ENCODE measurements at places on chromosomes 16 and 17.

- DNase-seq: no peak
Observed at GRCh38 chr17:37802712-37803416, 58.0 kb upstream of the HNF1B start.

DNA sequence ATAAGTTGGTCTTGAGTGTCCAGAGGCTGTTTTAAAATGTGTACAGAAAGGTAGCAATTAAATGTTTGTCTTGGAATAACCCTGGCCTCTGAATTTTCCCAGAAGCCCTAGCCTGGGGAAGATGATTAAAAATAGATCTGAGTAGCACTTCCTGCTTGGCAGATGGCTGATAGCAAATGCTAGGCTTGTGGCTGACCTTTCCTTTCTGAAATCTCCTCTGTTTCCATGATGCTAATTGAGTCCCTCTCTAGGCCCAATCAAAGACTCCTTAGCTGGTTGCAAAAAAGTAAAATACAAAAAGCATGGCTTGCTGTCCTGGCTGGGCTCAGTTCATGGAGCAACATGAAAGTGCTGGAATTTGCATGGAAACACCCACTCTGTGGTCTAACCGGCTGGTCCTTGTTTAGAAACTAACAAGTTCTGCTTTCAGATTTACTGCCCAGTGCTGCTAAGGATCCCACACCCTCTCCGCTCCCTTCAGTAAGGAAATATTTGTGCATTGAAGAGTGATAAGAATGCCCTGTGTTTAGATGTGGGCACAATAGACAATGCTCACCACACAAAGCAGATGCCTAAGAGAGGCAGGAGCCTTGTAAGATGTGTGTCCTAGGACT lies 40.8 kb downstream of the YPEL2 start:
- no peak for DNase-seq

- no peak for DNase-seq
Observed at GRCh38 chr16:8644211-8645140, 23.0 kb downstream of the METTL22 start.

- DNase-seq: no peak
Observed at GRCh38 chr16:56886826-56887225, 21.8 kb downstream of the SLC12A3 start.

DNA sequence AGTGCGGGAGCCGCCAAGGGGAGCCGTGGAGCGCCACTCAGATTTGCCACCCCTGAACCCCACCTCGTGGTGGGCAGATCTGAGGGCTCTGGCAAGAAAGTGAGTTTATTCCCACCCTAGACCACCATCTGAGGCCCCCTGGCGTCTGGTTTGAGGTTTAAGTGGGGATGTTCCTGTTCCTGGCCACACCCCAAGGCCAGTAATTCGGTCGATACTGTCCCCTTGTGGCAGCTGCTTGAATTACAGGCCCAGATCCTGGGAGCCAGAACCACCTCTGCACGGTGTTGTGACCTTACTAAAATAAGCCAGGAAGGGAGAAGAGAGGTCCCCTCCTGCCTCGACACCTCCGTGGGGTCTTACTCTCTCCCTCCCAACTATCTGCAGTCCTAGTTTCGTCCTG lies 3.3 kb upstream of the LAT start:
- DNase-seq: no peak

DNA sequence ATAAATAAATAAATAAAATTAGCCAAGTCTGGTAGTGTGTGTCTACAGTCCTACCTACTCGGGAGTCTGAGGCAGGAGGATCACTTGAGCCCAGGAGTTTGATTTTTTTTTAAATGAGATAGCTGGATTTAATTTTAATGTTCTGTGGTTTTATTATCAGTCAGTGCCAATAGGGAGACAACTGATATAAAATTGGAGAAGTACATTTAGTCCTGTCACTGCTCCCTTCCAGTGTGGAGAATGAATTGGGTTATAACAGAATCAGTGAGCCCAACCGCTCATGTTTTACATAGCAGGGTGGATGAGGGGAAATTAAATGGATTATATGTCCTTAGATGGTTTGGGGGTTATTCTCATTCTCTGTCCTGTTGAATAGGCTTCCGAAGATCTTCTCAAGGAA lies 6.2 kb downstream of the NME1 start:
- no peak for DNase-seq

DNA sequence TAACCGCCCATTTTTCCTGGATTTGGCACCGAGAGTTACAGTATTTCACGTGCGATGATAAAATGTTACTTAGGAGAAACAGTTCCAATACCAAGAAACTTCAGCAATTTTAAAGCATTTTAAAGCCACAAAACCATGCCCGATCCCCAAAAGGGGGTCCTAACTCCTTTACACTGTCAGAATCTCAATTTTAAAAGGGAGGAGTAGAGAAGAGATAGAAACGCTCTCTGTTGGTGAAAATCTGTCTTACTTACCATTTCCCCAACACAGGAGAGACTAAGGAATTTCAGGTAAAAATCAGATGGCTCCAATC lies 526 bp upstream of the RNASEK start:
- no peak for DNase-seq

- no peak for DNase-seq
Observed at GRCh38 chr17:69431835-69432234, 17.3 kb downstream of the MAP2K6 start.

DNA sequence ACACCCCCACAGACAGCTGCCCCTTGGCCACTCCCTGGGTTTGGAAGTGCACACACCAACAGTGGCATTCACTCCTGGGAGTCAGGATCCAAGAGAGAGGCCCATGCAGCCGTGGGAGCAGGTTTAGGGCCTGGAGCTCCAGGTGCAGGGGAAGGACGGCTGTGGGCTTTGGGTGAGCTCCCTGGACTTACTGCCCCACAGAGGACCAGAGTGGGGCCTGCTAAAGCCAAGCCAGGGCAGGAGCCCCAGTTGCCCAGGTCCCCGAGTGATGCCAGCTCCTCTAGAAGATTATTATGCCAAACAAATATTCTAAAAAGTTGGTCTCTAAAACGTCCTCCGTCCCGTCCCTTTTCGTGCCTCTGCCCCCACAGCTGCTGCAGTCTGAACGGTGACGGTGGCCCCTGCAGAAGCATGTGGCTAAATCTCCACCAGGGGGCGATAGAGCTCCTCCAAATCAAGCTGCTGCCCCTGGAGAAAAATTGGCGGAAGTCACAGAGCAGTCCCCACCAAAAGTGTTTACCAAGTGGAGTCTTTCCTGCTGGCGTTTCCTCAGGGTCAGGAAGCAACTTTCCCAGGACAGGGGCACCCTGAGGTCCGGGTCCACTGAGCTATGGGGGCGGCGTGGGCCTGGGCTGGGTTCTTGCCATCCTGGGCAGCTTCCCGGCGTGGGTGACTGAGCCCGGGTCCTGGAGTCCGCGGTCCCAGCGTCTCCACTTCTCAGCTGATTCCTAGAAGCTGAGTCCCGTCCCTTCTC lies 4.2 kb downstream of the ARMC7 start:
- DNase-seq: peak; percentile 87

DNA sequence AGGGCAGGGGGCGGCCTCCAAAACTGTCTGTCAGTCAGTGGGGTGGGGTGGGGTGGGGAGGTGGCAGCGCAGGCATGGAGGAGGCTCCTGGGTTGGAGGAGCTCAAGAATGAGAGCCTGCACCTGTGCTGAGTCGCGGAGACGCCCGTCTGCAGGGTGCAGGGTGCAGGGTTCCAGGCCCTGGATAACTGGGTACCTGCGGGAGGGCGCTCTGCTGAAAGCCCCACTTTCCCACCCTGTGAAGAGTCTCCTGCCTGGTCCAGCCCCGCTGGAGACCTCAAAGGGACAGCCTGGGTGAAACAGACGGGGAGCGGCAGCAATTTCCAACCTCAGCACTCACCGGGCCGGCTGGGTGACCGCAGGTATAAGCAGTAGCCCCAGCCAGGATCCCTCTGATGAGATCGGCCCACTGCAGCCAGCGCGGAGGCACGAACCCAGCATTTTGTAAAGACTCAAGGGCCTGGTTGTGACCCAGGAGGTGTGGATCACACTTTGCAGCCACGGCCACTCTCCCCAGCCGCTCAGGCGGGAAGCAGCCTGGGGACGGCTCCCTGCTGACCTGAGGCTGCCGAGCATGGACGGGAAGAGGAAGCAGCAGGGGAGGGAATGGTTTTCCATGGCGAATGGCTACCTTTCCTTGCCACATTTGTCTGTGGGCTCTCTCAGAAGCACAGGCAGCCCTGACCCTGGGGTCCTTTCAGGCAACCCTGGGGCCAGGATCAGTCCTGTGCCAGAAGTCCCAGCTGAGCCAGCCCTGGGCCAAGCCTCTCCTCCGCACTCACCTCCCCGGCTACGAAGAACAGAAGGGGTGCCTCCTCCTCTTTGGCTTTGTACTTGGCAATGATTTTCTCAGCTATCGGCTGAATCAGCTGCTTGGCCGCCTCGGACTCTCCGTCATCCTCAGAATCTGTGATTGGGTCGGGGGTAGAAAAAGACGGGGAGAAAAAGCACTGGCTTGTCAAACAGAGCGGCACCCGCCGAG lies 21.0 kb downstream of the MRM3 start:
- no peak for DNase-seq

DNA sequence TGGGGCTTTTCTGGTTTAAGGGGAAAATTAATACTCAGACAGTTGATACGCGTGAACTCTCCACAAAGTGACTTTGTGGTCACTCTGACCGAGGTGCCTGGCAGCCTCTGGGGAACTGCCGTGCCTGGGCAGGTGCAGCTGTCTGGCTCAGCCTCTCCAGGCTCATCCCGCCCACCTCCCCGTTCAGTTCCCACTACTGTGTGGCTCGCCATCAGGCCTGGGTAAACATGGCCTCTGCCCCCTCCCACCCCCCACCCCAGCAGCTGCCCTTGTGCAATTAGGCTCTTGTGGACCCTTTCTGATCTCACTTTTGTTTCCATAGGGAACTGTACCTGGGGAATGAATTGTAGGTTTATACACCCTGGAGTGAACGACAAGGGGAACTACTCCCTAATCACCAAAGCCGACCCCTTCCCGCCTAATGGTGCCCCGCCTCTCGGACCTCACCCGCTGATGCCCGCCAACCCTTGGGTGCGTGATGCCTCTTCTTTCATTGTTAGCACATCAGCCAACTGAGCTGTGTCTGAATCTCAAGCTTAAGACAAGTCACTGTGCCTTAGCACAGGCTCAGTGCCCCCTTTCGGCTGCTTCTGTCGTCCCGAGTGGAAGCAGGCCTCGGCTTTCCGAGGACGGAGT lies 27.8 kb downstream of the ZC3H18 start:
- DNase-seq: no peak

DNA sequence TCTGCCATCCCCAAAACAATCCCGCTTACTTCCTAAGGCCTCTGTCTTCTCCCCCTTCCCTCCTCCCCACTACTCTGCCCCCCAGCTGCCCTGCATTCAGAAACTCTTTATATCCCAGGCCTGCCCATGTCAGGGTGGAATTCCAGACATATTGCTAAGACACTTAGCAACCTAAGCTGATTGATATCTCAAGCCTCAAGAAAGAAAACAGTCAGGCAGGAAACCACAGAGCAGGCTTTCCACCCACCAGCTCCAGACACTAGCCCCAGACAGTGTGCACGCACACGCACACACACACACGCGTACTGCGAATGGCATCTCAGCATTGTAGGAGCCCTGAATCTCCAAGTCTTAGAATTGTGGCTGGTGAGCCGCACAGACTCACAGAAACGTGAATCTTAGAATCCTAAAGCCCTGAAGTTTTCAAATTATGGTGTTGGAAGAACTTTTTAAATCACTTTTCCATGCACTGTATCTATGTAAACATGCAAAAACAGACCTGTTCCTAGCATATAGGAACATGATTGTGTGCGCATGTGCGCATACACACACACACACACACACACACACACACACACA lies 8.8 kb upstream of the LPCAT2 start:
- DNase-seq: no peak

DNA sequence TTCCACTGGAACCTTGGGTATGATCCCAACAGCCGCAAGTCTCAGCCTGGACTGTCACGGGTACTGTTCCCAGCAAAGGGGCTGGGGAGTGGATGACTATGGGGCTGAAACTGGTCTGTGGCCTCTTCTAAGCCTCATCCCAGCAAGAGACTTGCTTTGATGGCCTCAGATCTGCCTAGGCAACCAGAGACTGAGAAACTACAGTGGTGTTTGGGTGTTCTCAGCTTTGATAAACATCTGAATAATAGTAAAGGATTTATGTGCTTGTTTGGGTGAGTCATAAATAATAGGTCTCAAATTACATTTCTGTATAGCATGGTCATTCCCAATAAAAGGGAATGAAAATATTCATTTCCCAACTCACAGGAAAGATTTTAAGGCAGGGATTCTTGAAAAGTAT lies 30.2 kb upstream of the ULK2 start:
- DNase-seq: no peak

DNA sequence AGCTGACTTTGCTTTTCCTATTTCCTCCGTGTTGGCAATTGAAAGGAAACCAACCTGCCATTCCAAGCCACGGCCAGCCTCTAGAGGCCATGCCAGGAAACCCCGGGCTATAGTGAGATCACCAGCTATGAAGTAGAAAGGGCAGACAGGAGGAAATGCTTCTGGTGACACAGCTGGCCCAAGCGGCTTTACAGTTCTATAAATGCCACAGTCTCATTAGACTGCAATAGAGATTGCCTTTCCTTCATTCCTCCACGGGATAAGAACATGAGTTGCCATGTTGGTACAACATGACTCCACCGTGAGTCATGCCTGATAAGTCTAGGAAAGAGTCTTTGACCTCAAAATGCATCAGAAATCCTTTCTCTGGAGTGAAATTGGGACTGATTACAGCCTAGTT lies 384.9 kb downstream of the GRIN2A start:
- DNase-seq: no peak

GRCh38 chr16:52404546-52404945 lies 142.4 kb downstream of the TOX3 start:
- DNase-seq: no peak

GRCh38 chr16:70428178-70428998 lies 10.5 kb downstream of the ST3GAL2 start:
- DNase-seq: no peak

GRCh38 chr17:6327007-6327406 lies 107.9 kb downstream of the AIPL1 start:
- no peak for DNase-seq

DNA sequence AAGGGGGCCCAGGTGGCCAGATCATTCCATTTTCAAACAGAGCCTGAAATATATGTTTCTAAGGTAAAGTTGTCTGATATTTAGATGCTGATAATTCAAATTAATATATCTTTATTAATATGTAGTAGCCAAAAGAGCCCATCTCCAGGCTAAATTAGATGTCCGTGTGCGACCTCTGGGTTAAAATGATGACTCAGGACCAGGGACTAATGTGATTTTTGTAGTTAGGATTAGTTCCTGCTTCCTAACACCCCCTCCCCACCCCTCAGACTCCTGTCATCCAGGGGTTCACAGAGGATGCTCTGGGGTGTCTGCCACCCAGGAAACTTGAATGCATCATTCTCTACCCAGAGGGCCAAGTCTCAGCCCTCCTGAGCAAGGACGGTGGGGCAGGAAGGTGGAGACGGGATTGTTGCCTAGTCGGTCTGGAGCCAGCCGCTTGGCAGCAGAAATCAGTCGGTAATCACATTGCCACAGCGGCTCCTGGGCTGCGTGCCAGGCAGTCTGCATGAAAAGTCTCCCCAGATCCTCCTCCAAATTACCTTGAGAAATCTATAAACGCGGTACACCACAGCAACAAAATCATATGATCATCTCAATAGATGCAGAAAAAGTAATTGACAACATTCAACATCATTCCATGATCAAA lies 29.8 kb downstream of the CNGB1 start:
- no peak for DNase-seq
